ENCODE measurements at places on chromosomes 7 and 10.

GRCh38 chr10:53209944-53210611, 437.5 kb upstream of the MBL2 start:
- DNase-seq = peak; percentile 23

GRCh38 chr10:126222736-126223511, 165.4 kb downstream of the ADAM12 start:
- no peak for DNase-seq

GRCh38 chr7:13990319-13990983, 985 bp upstream of the ETV1 start:
- peak; percentile 92 for DNase-seq

DNA sequence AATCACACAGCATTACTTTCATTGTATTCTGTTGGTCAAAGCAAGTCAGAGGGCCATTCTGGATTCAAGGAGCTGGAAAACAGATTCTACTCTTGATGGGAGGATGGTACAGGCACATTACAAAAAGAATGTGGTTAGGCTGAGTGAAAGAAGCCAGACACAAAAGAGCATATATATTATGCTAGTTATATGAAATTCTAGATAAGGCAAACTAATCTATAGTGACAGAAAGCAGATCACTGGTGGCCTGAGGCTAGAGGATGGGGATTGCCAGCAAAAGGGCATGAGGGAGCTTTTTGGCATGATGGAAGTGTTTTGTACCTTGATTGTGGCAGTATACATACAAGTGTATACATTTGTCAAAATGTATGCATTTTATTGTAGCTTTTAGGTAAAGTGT, 96.8 kb downstream of the SPAG6 start:
- DNase-seq = no peak

DNA sequence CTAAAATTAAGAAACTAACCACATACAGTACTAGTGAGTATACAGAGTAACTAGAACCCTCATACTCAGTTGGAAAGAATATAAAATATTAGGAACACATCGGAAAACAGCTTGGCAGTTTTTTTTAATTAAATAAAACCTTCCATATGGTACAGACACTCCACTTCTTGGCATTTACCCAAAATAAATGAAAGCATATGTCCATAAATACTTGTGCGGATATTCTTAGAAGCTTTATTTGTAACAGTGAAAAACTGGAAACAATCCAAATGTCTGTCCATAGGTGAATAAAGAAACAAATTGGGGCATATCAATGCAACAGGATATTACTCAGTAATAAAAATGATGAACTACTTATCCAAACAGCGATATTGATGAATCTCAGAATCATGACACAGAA, 410.0 kb downstream of the HTR7 start:
- peak; percentile 23 for DNase-seq

DNA sequence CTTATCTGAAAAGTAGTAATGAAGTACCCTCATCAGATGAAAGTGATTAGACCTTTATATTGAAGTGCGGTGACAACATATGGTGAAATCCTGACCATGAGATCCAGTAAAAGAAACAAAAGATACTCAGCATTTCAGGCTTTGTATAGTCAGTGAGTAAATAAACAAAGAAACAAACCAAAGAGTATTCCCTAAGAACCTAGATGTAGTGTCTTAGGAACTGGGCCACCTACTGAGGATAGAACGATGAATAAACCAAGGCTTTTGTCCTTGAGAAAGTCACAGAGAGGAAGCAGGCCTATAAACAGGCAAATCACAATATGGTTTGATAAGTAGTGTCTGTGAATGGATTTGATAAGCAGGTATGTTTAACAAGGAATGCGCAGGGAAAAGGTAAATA, 46.2 kb downstream of the ZNF277 start:
- DNase-seq = no peak

GRCh38 chr10:17200912-17201793, at the start of gene TRDMT1:
TRDMT1 (minus strand) TSS chr10:17201672; CDS start chr10:17201634, 38 bp downstream.
- peak; percentile 61 for DNase-seq

- DNase-seq = no peak
Observed at GRCh38 chr7:84107259-84107658, 87.3 kb downstream of the SEMA3A start.

GRCh38 chr7:150972023-150972468, 6.1 kb downstream of the KCNH2 start:
- peak; percentile 91 for DNase-seq

DNA sequence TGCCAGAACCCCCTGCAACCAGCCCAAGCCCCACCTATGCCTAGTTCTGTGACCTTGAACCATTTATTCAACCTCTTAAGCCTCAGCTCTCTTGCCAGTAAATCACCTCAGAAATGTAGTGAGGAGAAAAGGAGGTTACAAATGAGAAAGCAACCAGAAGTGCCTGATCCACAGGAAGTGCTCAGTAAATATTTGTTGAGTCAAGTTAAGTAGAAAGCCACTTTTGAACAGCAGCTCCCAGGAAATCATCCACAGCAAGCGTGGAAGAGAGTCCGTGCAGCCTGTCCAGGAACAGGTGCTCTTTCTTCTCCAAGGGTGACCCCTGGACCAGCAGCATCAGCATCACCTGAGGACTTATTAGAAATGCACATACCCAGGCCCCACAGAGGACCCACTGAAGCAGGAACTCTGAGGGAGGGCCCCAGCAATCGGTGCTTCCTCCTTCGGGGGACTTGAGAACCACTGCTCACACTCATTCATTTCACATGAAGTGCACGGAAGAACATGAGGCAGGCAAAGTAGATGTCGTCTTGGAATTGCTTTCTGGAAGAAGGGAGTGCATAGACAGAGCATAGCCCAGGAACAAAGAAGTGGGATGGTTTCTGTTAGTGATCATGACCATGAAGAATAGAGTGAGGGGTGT, 6.3 kb upstream of the C10orf71 start:
- no peak for DNase-seq

- no peak for DNase-seq
Observed at GRCh38 chr10:78299851-78300468, 266.3 kb downstream of the RPS24 start.

DNA sequence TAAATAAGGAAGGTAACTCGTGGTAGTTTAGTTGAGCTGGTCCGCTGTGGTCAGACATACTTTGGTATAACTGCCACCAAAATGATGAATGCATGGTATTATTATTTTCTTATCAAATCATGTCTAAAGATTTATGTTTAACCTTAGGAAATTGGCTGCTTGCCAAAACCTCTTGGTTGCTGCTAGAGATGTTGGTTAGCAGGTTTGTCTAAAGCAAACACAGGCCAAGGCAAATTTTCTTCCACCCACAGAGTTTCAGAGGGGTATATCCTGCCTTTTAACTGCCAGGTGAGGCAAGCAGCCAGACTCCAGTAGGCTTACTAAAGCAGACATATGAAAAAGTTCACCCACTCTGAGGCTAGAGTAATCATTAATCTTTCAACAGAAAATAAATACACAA, 101.4 kb downstream of the SEMA3E start:
- DNase-seq = peak; percentile 92

DNA sequence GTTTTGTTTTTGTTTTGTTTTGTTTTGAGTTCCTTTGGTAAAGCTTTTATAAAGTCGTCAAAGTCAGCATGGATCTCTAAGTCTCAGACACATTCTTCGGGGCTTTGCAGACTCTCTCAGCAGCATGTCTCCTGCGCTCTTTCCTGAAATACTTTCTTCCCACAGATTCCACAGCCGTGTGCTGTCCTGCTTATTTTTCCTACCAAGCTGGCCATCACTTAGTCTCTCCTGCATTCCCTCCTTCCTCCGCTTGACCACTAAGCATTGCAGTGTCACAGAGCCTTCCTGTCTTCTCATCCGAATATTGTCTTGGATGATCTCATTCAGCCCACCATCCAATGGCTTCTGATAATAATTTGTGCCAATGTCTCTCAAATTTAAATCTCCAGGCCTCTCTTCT, 434.3 kb upstream of the C7orf33 start:
- DNase-seq = no peak

GRCh38 chr7:152162287-152162686, 136.8 kb downstream of the GALNT11 start:
- DNase-seq = no peak

DNA sequence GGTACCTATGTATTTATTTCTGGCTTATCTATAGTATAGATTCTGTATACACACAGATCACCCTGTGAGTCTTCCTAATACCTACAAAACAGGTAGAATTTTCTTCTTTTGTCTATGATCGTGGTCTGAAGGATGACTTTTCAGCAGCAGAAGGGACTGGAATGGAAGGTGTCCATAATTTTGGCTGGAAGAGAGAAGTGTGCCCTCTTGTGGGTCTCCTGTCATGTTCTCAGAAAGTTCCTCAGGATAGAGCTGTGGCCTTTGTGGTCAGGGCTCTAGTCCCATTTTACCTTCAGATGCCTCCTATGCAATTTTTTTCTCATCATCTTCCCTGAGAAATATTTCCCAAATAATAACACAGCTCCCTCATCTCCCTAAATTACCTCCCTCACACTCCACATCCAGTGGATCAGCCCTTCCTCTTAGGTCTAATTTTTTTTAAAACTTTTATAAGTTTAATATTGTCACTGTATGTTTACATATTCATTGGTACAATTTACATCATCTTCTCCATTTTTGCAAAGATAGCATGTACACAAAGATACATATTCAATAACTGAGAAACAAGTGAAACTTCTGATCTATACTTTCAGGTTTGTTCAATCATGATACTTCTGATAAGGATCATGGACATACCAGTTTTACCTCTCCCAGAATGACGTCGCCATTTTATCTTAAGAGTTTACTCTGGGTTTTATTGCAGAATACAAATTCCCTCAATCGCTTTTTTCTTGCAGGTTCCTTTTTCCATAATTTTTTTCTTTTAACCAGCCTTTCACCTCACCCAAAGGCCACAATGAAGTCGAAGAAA, 112.7 kb downstream of the REEP3 start:
- DNase-seq = peak; percentile 58

- DNase-seq = no peak
Observed at GRCh38 chr7:99080679-99081078, 63.2 kb downstream of the SMURF1 start.

GRCh38 chr7:15279640-15280039, 282.2 kb downstream of the AGMO start:
- DNase-seq = no peak

DNA sequence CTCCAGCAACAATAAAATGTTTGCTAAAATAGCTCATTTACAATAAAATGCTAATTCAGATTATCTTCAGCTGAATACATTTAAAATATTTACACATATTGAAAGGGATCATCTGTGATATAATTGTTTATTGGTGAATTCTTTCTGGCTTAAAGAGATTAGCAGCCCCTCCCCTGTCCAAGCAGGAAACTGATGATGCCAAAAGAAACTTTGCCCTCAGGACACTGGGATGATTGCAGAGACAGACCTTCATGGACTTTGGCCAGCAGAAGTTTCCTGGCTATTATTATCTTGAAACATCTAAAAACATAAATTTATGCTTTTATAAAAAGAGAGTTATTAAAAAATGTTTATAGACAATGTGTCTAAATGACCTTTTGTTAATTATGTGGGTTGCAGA, 764.9 kb upstream of the MBL2 start:
- no peak for DNase-seq

DNA sequence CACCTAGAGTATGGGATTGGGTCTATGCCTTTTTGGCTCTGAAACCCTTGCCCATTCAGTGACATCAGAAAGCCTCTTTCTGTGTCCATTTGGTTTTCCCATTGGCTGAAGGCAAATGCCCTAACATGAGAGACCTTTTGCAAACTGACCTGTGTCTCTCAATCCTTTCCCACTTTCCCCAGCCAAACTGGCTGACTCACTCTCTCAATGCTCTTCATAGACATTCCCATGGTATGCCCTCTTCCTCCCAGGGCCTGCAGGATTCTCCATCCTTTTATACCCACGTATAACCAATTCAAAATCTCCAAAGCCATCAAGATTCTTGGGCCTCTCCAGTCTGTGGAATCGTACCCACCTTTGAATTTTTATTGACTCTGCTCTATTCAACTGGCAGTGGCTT, 563.3 kb downstream of the GATA3 start:
- DNase-seq = no peak

- DNase-seq = no peak
Observed at GRCh38 chr10:121216721-121217181, 365.6 kb downstream of the WDR11 start.

Data from NCI-H2081 (cell line).